Esophagus squamous epithelium (tissue), 5 donors: ENCODE measurements at places on chromosomes 1 and 21. TPM values are rescaled to one million over a fixed set of nuclear protein-coding genes. Genes with fewer than 3 reads are reported as not detected.

The TBX19 gene
- total RNA-seq = 0.53 TPM

GRCh38 chr1:119815361-119815760 is 4.1 kb upstream of the REG4 start:
- no peak for DNase-seq
- no peak overlapping the region for H3K4me3 ChIP-seq
- no peaks in the 10 kb centered on the region for H3K27me3 ChIP-seq
- H3K27ac ChIP-seq = no peak overlapping the region
- no peaks in the 10 kb centered on the region for H3K36me3 ChIP-seq

- H3K36me3 ChIP-seq = peaks cover 90% of the 10 kb centered on the region
- no peak overlapping the region for H3K27ac ChIP-seq
- H3K4me3 ChIP-seq = no peak overlapping the region
- no peaks in the 10 kb centered on the region for H3K4me1 ChIP-seq
- no peak for DNase-seq
Measured at GRCh38 chr1:9602794-9603167, 14.1 kb downstream of the TMEM201 start.

DNA sequence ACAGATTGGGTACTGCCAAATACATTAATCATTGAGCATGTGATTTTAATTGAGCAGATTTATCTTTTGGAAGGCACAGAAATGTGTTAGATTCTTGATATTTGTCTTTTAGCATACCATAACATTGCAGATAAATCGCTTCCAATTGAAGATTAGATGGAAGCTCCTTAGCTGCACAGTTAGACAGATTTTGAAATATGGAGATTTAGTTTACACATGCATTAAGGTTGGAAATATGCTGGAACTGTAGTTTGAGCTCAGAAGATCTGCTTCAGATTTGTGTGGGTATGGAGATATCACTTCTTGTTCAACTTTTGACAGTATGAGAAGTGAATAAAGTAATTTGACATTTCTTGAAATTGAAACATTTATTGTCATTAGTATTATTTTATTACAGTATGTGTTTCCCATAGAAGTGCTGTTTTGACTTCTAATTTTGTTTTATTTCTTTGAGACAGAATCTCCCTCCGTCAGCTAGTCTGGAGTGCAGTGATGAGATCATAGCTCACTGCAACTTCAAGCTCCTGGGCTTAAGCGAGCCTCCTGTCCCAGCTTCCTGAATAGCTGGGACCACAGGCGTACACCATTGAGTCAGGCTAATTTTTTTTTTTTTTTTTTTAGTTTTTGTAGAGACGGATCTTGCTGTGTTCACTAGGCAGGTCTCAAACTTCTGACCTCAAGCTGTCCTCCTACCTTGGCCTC is 29.1 kb downstream of the THRAP3 start:
- no peaks in the 10 kb centered on the region for H3K27me3 ChIP-seq
- no peak overlapping the region for H3K4me3 ChIP-seq

GRCh38 chr21:43867332-43867703 is 2.3 kb downstream of the AGPAT3 start:
- H3K4me3 ChIP-seq = peak overlapping the region; percentile 98
- H3K27ac ChIP-seq = peak overlapping the region; percentile 93
- H3K36me3 ChIP-seq = no peaks in the 10 kb centered on the region
- no peaks in the 10 kb centered on the region for H3K27me3 ChIP-seq

- H3K27ac ChIP-seq = no peak overlapping the region
- peaks cover 27% of the 10 kb centered on the region for H3K4me1 ChIP-seq
- H3K36me3 ChIP-seq = no peaks in the 10 kb centered on the region
- H3K4me3 ChIP-seq = no peak overlapping the region
- no peak for DNase-seq
Measured at GRCh38 chr1:203183828-203184227, 2.7 kb downstream of the CHI3L1 start.

DNA sequence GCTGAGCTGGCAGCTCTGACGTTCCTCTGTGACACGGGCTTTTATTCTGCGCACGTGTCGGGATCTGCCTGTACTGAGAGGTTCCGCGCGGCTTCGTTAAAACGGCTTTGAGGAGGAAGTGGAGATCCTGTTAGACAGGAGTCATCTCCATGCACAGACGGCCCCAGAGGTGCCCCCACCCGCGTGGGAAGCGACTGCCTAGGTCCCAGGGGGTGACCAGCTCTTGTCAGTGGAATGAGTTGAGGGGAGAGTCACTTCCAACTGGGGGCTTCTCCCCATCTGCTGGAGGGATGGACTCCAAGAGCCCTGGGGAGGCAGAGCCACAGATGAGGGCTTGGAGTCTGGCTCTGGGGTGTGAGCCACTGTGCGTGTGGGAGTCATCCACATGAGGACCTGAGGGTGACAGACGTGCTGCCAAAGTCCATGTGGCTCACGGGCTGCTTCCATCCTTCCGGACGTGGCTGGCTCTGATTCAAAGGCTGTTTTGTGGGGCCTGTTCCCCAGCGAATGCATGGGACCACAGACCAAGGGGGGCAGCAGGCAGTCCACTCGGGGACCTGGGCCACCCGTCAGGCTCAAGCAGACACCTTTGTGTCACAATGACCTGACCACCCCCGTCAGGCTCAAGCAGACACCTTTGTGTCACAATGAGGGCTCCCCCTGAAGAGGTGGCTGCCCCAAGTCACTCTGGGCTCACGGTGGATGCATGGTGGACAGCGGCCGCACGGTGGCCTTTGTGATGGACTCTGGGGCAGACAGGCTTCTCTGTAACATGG is 26.8 kb downstream of the PTTG1IP start:
- H3K27me3 ChIP-seq = no peaks in the 10 kb centered on the region
- no peak overlapping the region for H3K27ac ChIP-seq
- peaks cover 13% of the 10 kb centered on the region for H3K4me1 ChIP-seq
- H3K36me3 ChIP-seq = peaks cover 24% of the 10 kb centered on the region
- H3K4me3 ChIP-seq = peak overlapping the region; percentile 37
